Occipital lobe (tissue), 3 donors: ENCODE measurements at places on chromosomes 1 and 21.

DNA sequence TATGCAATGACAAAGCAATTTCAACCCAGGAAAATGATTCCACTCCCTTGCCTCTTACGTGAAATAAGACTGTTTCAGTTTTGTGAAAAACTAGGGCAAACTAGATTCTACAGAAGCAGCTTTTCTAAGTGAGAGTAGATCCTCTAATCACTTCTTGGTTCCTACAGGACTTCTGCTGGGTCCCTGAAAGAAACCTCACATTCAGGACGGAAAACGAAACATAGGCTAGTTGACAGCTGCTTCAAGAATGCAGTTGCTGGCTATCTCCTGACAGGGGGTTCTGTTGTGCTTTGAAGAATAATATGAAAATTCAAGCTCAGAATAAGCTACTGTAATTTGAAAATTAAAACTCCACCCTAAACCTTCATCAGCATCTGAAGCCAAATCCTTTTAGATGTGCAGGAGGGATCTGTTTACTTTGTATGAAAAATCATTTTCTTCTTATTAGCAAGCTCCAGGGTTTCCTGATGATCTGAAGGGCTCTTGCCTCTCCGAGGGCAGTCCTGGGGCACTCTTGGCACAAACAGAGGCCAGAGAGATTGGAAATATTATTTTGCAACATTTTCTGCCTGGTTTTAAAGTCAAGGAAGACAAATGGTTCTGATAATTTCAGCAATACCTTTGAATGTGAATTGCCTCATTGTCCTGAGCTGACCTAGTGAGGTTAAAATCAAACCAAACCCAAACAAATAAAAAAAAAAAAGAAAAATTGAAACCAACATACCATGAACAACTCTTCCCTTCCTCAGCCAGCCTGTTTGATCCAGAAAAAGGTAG is 55.0 kb downstream of the NTMT2 start:
- DNase-seq = no peak

DNA sequence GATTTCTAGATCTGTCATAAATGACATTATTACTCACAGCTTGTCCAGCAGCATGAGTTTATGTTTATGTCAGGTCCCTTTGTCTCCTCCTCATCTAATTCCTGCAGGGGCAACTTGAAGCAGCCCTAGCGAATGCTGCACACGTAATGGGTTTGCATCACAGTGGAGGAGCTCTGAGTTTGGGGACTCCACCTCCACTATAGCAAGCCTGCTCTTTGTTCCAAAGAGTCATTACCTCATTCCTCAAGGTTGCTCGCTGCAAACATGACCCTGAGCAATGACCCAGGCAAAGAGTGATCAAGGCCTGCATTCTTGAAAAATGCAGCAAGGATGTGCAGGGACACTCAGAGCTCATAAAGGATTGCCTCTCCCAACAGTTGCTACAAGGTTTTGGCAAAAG is 261.9 kb downstream of the HHIPL2 start:
- DNase-seq = no peak

DNA sequence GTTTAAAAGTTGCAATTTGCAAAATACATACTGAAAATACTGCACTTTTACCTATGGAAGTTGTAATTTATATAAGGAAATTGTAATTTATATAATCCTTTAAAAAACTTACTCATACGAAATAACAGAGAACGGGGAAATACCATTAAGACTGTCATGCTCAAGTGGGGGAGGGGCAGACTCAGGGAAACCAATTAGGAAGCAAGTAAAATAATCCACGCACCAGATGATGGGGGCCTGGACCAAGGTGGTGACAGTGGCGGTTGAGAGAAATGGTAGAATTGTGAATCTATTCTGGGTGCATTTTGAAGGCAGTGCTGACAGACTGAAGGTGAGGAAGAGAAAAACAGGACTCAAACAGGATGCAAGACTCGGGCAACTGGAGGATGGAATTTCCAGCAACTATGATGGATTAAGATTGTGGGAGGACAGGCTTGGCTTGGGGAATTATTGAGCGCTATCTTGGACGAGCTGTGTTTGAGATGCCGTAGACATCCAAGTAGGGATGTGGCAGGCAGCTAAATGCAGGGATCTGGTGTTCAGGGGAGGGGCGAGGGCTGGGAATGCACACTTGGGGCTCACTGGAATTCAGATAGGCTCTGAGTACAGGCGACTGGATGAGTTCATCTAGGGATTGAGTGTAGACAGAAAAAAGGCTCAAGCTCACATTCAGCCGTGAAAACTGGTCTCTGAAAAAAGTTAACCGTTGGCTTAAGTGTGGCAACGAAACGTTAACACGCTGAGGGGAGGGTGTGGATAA is 977 bp downstream of the LCA5L start:
- DNase-seq = no peak

- DNase-seq = no peak
Observed at GRCh38 chr1:241063276-241063675, 293.7 kb downstream of the RGS7 start.

DNA sequence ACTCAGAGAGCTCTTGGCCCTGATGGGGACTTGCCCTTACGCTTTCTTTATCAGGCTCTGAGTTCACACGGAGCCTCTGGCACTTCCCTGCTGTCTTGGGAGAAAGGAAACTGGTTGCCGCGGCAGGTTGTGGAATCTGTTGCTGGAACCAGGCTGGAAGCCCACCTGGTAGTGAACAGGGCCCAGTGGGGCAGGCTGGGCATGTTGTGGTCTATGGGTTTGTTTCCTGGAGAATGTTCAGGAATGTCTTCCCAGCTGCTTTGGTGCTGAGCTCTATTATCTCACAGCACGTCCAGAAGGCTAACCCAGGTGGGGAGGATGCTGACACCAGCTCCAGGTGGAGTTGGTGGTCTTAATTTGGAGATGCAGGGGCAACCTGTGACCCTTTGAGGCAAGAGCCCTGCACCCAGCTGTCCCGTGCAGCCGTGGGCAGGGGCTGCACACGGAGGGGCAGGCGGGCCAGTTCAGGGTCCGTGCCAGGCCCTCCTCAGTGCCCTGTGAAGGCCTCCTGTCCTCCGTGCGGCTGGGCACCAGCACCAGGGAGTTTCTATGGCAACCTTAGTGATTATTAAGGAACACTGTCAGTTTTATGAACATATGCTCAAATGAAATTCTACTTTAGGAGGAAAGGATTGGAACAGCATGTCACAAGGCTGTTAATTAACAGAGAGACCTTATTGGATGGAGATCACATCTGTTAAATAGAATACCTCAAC is 33.3 kb upstream of the TDRD10 start:
- DNase-seq = no peak
